T-helper 2 cell treated with Interferon-gamma antibody and Interleukin-4, amounts not matched to agents 5 μg/mL and 100 μg/mL, for 36 hours (primary cell): ENCODE measurements at places on chromosomes 3 and 15.

DNA sequence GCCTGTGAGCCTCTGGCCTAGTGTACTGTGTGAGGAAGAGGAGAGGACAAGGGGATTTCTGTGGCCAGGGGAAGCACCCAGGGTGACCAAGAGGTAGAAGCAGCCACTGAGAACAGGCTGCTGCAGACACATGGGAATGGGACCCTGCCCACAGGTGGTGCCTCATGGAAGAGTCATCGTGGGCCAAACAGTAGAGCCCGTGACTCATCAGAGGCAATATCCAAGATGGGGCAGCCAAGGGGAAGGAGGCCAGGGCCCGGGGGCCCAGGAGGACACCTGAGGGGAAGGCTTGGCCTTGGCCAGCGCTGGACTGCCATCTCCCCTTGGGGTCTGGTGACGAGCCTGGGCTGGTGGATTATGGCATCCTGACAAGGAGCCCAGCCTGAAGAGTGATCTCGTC is 275.0 kb upstream of the LYSMD4 start:
- no peak for DNase-seq

DNA sequence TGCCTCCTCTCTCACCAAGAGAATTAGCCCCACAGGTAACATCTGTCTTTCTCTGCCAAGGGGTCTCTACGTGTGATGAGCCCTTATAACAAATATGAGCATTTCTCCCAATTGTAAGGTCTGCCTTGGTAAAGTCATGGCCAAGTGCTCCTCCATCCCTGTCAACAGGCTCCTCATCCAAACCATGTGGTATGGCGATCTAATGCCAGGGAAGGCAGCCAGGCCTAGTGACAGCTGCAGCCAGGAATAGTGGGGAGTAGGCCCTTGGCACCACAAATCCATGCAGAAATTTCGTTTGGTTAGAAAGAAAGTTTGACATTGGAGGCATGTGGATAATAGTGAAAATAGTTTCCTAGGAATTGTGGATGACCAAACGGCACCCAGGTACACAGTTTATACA is 4.7 kb upstream of the LRTM1 start:
- no peak for DNase-seq

- DNase-seq, result no peak
These were observed 14.4 kb downstream of the ALDH1L1 start for GRCh38 chr3:126166009-126166408.

- no peak for DNase-seq
These were observed 11.9 kb upstream of the PKM start for GRCh38 chr15:72242775-72243370.

- DNase-seq, result no peak
These were observed 1.5 kb upstream of the NCK1 start for GRCh38 chr3:136860541-136860940.

DNA sequence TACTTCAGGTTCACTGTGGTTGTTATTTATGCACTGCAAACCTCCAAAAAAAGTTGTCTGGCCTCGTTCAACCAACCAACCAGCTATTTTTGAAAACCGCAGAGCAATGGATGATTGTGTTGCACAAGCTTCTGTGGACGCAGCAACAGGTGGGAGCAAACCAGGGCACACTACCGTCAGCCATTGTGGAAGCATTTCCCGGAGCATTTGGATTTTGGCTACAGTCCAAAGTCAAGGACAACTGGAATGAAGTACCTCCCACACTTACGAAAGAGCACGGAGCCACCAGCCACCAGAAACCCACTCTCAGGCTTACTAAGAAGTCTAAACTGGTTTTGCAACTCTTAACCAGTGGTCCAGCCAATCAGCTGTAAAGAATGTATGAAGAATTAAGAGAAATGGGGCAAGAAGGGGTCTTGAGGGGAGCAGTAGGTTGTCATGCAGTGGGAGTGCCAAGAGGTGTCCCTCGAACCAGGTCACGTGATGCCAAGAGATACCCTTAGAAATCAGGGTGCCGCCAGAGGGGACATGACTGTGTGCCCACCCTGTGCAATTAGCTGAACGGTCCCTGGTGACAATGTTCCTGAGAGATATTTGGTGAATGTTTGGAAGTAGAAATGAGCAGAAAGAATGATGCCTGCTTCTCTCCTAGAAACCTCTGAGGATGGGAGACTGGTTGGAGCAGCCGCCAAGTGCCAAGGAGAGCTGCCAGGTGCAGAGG is 68.9 kb upstream of the PCSK6 start:
- no peak for DNase-seq

DNA sequence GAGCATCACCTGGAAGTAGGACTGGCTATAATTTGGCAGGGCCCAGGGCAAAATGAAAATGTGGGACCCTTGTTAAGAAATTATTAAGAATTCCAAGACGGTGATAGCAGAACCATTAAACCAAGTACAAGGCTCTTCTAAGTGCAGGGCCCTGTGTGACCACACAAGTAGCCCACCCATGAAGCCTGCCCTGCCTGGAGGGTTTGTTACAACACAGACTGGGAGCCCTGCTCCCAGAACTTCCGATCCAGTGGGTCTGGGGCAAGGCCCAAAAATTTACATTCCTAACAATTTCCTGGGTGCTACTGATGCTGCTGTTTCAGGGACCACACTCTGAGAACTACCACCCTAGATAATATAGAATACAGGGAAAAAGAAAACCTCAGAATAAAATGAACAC is 314.6 kb upstream of the WNT5A start:
- no peak for DNase-seq

- DNase-seq, result no peak
These were observed 484.5 kb upstream of the PROK2 start for GRCh38 chr3:72269475-72269874.

- DNase-seq, result no peak
These were observed 48.2 kb upstream of the PHLDB2 start for GRCh38 chr3:111810909-111811308.

- no peak for DNase-seq
These were observed 43.1 kb upstream of the HES1 start for GRCh38 chr3:194092881-194093301.

GRCh38 chr3:134937256-134938028 is 142.4 kb downstream of the EPHB1 start:
- no peak for DNase-seq

DNA sequence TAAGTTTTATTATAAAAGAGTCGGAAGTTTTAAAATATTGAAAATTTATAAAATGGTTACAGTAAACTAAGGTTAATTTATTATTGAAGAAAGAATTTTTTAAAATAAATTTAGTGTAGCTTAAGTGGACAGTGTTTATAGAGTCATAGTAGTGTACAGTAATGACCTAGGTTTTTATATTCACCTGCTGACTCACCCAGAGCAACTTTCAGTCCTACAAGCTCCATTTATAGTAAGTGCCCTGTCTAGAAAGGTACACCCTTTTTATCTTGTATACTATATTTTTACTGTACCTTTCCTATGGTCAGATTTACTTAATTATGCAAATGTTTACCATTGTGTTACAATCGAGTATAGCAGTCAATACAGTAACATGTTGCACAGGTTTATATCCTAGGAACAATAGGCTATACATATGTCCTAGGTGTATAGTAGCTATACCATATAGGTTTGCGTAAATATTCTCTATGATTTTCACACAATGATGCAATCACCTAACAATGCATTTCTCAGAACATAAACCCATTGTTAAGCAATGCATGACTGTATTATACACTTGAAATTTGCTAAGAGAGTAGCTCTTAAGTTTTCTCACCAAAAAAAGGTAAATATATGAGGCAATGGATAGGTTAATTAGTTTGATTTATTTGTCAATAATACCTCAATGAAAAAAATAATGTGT is 106.9 kb upstream of the CD96 start:
- DNase-seq, result no peak

DNA sequence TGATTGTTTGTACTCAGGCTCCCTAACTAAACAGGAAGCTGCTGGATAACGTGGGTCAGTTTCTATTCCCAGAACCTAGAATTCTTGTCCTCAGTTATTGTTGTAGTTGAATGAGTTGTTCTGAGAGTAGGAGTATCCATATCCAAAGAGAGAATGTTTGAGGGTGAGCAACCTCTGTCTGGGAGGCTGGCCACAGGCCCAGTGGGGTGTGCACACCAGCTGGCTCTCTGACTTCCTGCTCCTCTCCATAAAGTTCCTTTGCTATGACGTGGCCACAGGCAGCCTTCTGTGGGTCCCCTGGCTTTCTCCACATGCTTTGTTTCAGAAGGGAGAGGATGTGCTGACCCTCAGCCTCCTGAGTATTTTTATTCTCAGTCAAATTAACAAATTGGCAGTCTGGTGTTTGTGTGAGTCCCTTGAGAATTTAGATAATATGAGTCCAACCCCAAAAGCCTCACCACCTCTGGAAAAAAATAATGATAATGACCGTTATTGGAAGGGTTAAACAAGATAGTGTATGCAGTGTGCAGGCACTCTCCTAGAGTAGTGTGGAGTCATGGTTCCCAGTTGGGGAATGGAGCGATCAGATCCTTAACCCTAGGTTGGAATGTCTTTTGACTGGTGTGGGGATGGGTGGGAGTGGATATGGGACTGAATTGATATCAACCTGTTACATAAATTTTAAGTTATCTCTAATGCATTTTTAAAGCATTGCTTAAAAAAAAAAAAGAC is 47.6 kb upstream of the MED12L start:
- DNase-seq, result no peak

DNA sequence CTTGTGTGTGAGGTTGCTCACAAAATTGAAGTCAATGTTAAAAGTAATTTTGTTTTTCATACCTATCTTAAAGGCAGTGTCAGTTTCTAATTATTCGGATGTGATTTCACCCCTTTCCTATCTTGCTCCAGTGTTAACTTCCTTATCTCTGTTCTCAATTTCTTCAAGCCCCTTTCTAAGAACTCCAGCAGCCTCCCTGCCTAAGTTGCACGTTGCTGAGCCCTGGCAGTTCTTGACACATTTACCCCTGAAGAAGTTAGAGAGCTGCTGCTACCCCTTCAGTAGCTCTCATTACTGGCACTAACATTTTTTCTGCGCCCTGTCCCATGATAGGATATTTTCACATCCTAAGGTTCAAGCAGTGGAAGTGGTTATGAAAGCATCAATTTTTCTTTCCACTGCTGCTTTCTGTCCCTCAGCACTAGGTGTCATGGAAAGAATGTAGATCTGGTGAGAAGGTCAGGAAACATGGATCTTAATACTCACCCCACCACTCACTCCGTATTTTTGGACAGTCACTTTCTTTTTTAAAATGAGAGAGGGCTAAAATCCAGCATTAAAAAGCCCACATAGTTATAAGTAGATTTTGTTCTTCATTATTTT is 62.9 kb downstream of the OPA1 start:
- DNase-seq, result no peak

- no peak for DNase-seq
These were observed 1771.9 kb downstream of the SI start for GRCh38 chr3:163306405-163306804.

DNA sequence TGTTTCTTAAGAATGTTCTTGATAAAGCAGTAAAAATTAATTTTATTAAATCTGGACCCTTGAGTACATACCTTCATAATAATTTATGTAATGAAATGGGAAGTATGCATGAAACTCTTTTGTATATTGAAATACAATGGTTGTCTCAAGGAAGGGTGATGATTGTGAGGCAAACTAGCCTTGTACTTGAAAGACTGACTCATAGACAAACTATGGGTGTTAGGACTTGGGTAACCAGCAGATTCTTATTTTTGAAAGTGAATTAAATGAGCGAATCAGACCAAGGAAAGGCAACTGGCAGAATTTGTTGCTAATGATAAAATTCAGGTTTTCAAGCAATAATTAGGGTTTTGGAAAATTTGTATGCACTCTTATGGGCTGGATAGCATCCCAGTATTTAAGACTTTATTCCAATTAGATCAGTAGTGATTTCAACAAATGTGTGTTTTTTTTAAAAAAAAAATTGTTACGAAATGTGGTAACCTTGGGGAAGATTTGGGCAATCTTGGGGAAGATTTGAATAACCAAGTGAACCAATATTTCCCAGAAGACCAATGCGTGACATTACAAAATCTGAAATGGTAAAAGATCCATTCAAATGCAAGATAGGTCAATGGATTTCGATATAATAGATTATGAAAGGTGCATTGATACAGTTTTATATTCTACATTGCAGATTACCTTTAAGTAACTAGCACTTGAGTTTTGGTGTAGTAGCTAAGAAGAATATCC is 42.0 kb downstream of the ATP2C1 start:
- no peak for DNase-seq

GRCh38 chr3:28544831-28545230 is 196.2 kb upstream of the AZI2 start:
- no peak for DNase-seq

GRCh38 chr15:41839781-41840491 is 1.3 kb downstream of the PLA2G4B start:
- DNase-seq, result no peak

GRCh38 chr3:135271177-135272025 is 476.3 kb downstream of the EPHB1 start:
- DNase-seq, result no peak

DNA sequence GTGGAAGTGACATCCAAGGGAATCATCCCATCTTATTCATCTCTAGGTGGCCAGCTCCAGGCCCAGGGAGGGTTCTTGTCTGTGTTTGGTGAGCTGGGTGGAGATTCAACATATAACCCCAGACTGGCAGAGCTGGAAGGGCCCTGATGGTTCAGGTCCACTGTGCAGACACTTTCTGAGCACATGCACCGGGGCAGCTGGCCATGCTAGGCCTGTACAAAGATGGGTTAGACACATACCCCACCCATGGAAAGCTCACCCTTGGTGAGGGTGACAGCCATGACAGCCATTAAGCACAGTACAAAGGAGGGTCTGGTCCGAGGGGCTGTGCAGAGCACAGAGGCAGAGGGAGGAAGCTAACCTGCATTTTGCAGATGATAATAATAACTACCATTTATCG is 100.4 kb downstream of the CORO2B start:
- no peak for DNase-seq

DNA sequence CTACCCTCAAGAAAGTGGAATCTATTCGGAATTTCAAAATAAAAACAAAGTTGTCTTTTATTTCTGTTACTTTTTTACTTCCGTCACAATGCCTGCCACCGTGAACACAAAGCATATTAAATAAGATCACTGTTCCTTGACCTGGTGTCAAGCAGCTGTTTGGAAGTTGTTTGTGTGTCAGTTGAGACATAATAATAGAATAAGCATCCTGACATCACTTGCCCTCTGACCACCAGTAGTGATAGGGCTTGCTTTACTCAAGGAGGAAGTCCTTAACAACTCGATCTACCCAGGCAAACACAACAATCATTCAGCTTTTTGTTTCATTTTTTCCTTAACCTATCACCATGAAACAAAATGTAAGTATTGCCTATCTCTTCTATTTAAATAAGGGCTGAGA is 454.4 kb upstream of the RASGRP1 start:
- no peak for DNase-seq
